ENCODE measurements at places on chromosomes 12 and 14.

DNA sequence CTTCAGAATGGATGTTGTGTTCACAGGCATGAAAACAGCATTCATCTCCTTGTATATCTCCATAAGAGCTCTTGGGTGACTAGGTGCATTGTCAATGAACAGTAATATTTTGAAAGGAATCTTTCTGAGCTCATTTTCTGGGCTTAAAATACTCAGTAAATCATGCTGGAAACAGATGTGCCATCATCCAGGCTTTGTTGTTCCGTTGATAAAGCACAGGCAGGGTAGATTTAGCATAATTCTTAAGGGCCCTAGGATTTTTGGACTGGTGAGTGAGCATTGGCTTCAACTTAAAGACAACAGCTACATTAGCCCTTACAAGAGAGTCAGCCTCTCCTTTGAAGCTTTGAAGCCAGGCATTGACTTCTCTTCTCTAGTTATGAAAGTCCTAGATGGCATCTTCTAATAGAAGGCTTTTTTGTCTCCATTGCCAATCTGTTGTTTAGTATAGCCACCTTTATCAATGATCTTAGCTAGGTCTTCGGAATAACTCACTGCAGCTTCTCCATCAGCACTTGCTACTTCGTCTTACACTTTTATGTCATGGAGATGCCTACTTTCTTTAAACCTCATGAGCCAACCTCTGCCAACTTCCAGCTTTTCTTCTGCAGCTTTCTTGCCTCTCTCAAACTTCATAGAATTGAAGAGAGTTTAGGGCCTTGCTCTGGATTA lies 79.6 kb upstream of the PSMA6 start:
- no peak for DNase-seq

GRCh38 chr12:47777741-47778558 lies 4.9 kb downstream of the SLC48A1 start:
- DNase-seq: no peak

GRCh38 chr14:38233218-38233617 lies 22.7 kb downstream of the CLEC14A start:
- DNase-seq: no peak

DNA sequence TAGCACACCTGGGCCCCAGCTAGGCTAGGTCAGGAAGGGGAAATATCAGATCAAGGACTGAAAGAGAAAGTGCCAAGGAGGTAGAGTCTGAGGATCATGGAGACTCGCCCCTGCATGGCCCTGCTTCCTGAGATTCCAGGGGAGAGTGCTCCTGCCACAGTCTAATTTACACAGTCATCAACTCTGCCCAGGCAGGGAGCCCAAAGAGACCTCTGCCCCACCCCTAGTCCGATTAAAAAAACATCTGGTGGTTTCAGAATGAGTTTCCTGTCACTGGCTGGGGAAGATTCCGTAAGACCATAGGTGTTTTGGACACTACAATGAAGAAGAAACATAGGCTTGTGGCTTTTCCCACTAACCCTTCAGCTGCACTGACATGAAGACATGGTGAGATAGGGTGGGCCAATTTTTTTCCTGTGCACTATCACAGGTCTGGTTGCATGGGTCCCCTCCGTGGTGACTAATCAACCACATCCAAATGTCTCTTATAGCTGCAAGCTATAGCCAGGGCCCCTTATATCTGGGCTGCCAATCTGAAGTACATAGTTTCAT lies 31.5 kb upstream of the GZMB start:
- peak; percentile 63 for DNase-seq

DNA sequence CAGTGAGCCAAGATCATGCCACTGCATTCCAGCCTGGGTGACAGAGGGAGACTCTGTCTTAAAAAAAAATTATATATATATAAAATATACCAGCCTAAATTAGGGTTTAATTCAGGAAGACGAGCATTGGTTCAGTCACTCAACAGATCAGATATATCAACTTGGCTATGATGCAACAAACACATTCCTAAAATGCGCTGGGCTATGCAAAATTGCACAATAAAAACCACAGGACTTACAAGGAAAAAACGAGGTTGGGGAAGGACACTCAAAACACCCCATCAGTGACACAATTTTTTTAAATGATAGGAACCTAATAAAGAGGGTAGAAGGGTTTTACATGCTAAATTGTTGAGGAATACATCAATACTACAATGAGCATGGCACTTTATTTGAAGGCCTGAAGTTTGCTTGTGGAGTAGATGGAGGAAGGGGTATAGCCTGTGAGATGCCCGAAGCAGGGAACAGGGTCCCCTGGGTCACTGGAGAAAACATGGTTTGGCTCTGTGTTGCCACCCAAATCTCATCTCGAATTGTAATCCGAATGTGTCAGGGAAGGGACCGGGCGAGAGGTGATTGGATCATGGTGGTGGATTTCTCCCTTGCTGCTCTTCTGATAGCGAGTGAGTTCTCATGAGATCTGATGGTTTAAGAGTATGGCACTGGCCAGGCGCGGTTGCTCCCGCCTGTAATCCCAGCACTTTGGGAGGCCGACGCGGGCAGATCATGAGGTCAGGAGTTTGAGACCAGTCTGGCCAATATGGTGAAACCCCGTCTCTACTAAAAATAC lies 71.2 kb downstream of the TNFAIP2 start:
- no peak for DNase-seq

GRCh38 chr12:69002969-69003368 lies 70.0 kb upstream of the CPM start:
- no peak for DNase-seq

- DNase-seq: no peak
These were observed 12.4 kb downstream of the GLRX5 start for GRCh38 chr14:95547272-95547625.

GRCh38 chr14:68268197-68268596 lies 448.6 kb downstream of the RAD51B start:
- DNase-seq: peak; percentile 38

- DNase-seq: peak; percentile 65
These were observed 86.5 kb upstream of the CEP83 start for GRCh38 chr12:94545935-94546771.

GRCh38 chr14:95387826-95388445 lies 68.2 kb upstream of the CLMN start:
- DNase-seq: no peak

DNA sequence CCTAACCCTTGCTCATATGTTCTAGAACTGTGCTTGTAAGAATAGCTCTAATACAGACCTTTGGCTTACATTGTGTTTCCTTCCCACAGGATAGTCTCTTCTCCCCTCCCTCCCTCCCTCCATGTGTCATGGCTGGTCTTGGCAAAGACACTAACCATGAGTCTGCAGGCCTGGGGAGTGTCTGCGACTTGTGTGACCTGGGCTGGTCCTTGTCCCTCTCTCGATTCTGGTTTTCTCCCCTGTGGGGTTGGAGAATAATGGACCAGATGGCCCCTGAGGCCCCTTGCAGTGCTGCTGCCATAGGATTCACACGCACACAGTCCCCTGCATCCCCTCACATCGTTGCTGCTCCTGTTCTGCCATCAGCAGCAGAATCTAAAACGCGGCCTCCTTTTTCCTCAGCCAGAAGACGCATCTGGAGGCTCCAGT lies 30.3 kb downstream of the DEGS2 start:
- no peak for DNase-seq

DNA sequence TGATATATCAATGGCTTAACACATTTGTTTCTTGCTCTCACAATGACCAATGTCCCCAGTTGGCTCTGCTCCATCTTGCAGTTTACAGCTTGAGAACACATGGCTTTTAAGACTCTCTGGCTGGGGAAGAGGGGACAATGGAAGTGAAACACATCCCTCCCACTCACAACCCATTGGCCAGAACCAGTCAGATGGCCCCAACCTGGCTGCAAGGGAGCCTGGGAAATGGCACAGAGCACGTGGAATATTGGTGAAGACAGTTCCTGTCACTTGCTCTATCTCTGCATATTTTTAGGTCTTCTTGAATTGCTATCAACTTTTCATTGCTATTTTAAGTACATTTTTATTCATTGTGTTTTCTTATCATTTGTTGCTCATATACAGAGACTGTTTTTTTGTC lies 345.4 kb downstream of the MED13L start:
- DNase-seq: no peak

GRCh38 chr12:130644146-130644545 lies 72.0 kb downstream of the RIMBP2 start:
- DNase-seq: no peak

GRCh38 chr14:77092676-77093075 lies 5.4 kb upstream of the CIPC start:
- DNase-seq: no peak

GRCh38 chr12:56565510-56566101 lies 44.0 kb downstream of the RBMS2 start:
- DNase-seq: peak; percentile 55

Data from GM20000 (cell line).